ENCODE measurements at places on chromosomes 16 and 17.

DNA sequence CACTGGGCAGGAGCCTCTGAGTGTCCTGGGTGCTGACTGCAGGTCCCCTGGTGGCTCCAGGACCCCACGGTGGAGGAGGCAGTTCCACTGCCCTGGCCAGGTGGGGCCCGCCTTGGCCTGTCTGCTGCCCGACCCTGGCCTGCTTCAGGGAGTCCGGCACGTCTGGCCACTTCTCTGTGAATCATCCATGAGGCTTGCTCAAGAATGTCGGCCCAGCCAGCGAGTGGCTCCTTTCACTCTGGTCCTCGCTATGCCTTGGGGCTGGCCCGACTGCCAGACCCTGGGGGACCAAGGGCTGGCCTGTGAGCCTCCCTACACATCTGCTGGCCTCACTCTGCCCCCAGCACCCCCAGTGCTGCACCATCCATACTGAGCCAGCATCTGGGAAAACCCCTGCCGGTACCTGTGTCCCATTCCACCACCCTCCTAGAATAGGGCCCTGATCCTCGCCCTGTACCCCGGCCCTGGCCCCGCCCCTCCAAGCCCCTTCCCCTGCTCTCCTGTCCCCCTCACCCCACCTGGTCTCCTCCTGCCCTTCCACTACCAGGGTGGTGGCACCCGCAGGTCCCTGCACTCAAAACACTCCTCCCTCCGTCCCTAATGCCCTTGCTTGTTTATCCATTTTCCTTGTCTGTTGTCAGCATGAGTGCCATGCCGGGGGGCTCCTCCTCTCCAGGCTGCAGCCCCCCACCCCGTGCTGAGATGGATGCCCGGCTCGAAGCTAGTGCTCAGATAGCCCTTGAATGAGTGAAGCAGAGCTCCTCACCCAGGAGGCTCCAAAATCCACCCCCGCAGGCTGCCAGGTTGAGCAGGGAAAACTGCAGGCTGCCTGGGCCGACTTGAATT is 35.5 kb downstream of the ADCY7 start:
- no peaks in the 10 kb centered on the region for H3K36me3 ChIP-seq
- H3K4me3 ChIP-seq, result no peak overlapping the region
- no peaks in the 10 kb centered on the region for H3K4me1 ChIP-seq
- no peak for DNase-seq
- no peaks in the 10 kb centered on the region for H3K27me3 ChIP-seq

DNA sequence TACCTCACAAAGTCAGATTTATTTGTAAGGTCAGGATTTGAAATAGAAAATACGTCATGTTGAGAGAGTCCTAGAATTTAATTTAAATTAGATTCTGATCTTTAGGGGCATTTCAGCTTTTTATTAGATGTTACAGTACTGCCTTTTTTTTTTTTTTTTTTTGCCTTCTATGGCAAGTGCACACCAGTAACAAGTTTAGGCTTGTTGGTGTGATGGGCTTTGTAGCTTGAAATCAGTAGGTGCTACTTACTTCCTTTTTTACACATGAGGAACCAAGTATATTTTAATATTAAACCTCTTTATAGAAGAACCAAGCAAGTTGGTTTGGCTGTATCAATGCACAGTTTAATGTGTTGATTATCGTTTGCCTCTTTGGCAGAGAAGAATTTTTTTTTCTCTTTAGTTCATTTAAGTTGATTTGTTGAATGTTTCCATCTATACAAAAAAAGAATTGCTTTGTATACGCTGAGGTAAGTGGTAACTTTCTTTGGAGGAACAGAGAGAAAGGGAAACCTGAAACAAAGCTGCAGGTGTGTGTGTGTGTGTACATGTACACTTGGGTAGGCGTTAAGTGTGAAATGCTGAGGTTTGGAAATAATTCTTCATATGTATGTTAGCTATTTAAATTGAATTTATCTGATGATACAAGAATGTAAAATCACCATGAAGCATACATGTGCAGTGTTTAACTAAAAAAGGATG is 15.7 kb downstream of the RBL2 start:
- no peak overlapping the region for H3K27ac ChIP-seq
- peaks cover 2% of the 10 kb centered on the region for H3K36me3 ChIP-seq
- no peak overlapping the region for H3K4me3 ChIP-seq
- no peaks in the 10 kb centered on the region for H3K27me3 ChIP-seq
- H3K4me1 ChIP-seq, result no peaks in the 10 kb centered on the region
- no peak for DNase-seq

- no peaks in the 10 kb centered on the region for H3K36me3 ChIP-seq
- H3K27me3 ChIP-seq, result no peaks in the 10 kb centered on the region
- DNase-seq, result no peak
These were observed 95.2 kb upstream of the SEC14L1 start for GRCh38 chr17:77045441-77046041.

GRCh38 chr16:12268606-12269005 is 292.1 kb downstream of the SNX29 start:
- no peak overlapping the region for H3K4me3 ChIP-seq
- H3K27me3 ChIP-seq, result no peaks in the 10 kb centered on the region
- H3K4me1 ChIP-seq, result no peaks in the 10 kb centered on the region
- no peaks in the 10 kb centered on the region for H3K36me3 ChIP-seq

Data from iPS DF 6.9 (cell line).